ENCODE measurements at places on chromosomes 11 and 22.

DNA sequence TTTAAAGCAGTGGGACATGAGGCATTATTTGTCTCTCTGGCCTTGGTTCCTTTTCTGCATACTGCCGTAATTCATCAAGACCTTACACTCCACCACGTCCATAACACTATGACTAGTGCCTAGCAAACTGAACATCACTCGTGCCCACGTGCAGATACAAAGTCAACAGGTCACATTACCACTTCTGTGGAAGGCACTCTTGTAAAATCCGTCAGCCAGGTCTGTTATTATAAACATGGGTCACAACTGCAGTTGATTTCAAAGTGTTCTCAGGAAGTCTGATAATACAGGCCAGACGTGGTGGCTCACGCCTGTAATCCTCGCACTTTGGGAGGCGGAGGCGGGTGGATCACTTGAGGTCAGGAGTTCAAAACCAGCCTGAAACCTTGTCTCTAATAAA, 14.1 kb downstream of the VSIG10L2 start:
- DNase-seq, result no peak

GRCh38 chr11:31969359-31969702, 121.5 kb upstream of the RCN1 start:
- DNase-seq, result no peak

- DNase-seq, result no peak
Measured at GRCh38 chr11:47915374-47915773, 65.0 kb upstream of the PTPRJ start.

GRCh38 chr11:81573367-81573766, 1160.3 kb downstream of the FAM181B start:
- no peak for DNase-seq

DNA sequence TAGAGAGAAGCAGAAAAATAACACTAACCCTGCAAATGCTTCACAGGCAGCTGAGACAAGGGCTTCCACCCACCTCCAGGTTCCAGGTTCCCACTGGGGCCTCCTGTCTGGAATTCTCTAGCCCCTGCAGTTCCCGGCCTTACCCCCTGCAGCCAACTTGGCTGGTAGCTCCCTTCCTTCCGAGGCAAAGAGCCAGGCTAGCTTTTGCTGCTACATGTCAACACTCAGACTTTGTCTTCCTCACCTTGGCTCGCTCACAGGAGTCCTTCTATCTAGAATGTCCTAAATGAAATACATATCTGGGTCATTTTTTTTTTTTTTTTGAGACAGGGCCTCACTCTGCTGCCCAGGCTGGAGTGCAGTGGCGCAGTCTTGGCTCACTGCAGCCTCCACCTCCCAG, 9.9 kb upstream of the TTLL1 start:
- DNase-seq, result no peak

- no peak for DNase-seq
Measured at GRCh38 chr22:22609291-22609690, 35.1 kb upstream of the GGTLC2 start.

GRCh38 chr11:31821766-31822165, 10.6 kb upstream of the PAX6 start:
- no peak for DNase-seq

DNA sequence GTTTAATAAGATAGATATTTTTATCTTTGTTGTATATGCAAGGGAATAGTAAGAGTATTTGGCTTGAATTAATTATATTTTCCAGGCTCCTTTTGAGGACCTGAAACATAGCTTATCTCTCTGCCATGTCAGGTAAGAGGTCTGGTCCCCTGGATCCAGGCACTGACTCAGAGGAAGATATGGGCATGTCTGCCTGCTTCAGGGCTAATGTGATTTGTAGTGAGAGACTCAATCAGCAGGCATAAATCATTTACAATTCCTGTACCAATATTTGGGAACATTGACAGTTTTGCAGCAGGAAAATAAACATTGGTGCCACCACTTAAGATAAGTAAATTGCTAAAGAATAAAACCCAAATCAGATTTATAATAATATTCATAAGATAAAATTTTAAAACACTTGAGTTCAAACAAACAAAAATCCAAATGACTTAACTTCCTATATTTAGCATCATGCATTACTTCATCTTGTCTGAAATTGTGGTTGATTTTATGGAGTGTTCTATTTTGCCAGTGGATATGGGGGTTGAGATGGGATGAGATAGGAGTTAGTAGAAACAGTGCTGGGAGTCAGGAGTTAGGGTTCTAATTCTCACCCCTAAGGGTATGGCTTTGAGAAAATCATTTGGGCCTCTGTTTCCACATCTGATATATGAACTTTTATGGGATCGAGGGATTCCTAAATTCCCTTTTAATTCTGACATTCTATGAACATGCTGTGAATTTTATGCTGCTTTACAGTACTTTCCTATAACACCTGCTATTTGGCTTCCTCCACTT, 5.1 kb upstream of the CALCA start:
- no peak for DNase-seq

- no peak for DNase-seq
Measured at GRCh38 chr11:57793351-57794115, 31.9 kb downstream of the CTNND1 start.

DNA sequence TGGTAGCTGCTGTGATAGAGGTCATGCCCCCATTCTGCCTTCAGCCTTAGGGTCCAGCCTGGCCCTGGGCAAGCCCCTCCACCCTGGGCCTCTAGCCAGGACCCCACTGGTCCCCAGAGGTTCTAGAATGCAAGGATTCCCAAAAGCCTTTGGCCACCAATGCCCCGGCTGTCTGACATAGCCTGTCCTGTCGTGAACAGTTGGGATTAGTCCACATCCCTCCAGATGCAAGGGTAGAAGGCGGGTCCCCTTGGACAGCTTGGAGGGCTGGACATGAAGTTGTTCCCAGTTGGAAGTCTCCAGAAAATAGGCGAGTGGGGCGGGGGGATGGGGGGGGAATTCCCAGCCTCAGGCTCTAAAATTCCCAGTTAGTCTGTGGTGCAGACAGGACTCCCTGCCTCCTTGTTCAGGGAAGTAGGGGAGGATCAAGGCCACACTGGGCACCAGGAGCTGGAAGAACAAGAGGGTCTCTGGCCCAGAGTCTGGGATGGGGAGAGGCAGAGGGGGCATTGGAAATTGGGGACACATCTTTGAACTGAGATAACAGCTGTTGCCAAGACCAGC, 5.2 kb upstream of the ADORA2A start:
- no peak for DNase-seq

DNA sequence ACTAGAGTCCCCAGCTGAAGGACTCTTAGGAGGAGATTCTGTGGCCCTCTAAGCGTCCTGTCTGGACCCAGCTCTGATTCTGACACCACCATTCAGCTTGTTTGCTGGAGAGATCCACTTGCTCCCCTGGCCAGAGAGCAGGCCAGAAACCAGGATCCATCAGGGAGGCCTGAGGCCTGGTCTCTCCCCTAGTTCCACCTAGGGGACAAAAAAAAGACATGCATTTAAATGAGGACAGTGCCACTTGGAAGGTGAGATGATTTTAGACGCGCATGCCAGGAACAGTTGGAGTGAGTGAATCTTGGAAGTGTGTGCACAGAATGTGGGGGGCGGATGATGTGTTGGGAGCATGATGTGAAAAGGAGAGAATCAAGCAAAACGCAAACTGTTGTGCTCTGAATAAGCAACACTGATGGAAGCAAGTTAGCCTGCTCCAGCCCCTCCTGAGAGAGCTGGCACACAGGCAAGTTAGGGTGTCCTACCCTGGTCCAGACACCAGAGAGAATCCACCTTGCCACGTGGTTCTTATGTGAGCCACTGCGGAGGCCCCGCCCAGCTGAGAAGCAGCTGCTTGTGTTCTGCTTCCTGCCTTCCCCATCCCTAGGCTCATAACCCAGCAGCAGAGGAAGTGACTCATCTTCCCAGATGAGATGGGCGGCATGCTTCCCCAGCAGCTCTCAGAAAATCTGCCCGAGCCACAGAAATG, 8.0 kb upstream of the SLCO2B1 start:
- peak; percentile 74 for DNase-seq

DNA sequence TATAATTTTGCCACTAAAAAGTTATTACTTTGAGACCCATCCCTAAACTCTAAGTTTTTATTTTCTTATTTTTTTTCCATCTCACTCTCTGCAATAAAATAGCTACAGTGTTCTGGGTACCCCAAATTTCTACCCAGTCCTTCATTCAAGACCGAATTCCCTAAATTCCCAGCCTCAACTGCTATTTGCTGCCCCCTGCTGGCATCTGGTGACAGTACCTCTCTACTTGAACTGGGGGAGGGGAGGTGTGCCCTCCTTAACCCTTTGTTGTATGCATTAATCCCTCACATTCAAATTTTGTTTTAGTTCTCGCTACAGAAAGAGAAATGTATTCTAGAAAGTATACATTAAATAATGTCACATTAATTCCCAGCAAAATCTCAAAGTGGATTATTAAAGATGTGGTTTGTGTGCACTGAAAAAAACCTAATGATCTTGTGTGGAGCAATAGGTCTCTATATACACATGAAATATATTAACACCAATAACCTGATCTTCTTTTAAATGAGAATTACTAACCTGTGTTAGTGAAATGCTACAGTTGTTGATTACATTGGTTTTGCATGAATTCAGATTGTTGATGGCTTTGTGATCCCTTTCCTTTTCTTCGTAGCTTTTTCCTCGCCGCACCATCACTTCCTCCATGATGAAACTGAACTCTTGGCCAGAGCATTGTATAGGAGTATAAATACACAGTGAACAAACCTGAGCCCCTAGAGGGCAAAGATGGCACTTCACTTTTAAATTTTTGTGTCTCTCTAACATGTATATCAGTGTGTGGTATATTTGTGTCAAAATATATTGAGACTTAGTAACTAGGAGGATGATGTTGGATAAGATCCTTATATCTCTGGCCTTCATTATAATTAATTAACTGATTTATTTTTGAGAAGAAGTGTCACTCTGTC, 590.0 kb downstream of the METTL15 start:
- DNase-seq, result peak; percentile 63

DNA sequence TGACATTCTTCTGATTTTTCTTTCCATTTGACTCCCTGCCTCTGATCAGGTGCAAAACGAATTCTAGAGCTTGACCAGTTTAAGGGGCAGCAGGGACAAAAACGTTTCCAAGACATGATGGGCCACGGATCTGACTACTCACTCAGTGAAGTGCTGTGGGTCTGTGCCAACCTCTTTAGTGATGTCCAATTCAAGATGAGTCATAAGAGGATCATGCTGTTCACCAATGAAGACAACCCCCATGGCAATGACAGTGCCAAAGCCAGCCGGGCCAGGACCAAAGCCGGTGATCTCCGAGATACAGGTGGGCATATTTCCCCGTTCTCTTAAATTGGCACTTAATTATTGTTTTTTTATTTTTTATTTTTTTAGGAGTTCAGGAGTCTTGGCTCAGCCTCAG, 15.4 kb downstream of the XRCC6 start:
- DNase-seq, result no peak

GRCh38 chr11:71486320-71486719, 33.3 kb downstream of the NADSYN1 start:
- DNase-seq, result no peak

DNA sequence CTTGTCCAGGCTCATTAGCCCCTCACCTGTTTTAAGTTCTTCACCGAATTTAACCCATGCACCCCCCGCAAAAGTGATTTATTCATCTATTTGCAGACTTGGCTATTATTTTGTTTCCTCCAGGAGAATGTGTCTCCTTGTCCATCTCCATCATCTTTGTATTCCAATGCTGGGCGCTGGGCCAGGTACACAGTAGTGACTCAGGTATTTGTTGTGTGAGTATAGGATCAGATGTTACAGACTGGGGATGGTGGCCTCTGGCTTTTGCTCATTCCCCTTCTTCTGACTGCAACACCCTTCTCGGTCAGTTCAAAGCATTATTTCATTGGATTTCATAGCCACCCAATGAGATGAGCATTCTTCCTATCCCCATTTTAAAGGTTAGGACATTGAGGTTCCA, 408.2 kb downstream of the MN1 start:
- DNase-seq, result no peak

GRCh38 chr22:48553694-48554308, 1273.9 kb downstream of the BRD1 start:
- DNase-seq, result no peak

GRCh38 chr11:120061761-120062560, 76.0 kb downstream of the TRIM29 start:
- DNase-seq, result no peak

DNA sequence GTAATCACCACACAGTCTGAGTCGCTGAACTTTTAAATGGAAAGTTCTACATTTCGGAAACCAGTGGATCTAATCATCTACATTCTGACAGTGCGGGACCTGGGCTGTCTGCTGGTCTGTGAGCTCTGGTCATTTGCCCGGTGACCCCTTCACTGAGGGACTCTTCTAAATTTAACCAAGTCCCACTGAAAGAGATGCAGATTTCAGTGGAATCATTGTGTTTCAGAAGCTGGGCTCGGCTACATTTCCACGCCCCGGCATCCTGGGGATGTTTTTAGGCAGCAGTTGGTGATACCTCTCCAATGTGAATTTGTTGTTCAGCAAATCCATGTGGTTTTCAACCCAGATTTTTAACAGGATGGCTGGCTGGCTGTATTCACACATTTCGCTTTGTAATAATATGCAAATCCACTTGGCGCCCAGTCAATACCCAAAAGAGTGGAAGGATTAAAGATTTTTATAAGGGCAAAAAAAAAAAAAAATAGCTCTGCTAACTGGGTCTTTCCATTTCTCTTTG, 145.5 kb upstream of the RASSF10 start:
- DNase-seq, result no peak

- peak; percentile 17 for DNase-seq
Measured at GRCh38 chr11:35077709-35078469, 61.1 kb upstream of the CD44 start.

- DNase-seq, result no peak
Measured at GRCh38 chr11:119484741-119485605, 62.0 kb upstream of the THY1 start.

- no peak for DNase-seq
Measured at GRCh38 chr11:65886826-65887722, 1.2 kb downstream of the FIBP start.

GRCh38 chr22:32796865-32797573, 4.5 kb upstream of the TIMP3 start:
- DNase-seq, result peak; percentile 85

DNA sequence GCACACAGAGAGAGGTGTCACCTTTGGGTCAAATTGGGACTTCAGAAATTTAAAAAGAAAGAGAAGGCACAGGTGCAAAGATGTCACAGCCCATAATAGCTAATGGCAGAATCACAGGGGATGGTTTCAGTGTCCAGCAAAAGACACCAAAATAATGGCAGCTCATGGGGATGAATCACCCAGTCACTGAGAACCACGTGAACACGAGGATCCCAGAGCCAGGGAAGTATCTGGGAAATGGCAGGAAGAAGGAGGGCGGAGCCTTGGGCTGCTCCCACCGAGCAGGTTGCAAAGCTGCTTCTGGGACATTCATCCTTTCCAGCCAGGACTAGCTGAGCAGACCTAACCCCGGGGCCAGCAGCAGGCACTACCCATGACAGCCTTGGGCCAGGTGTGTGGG, 45.6 kb downstream of the TRMU start:
- DNase-seq, result no peak

- no peak for DNase-seq
Measured at GRCh38 chr11:73239111-73239521, 21.0 kb downstream of the P2RY2 start.

Measured in erythroblast (primary cell).